ENCODE measurements at places on chromosomes 3 and 15. TPM values are rescaled to one million over a fixed set of nuclear protein-coding genes. Genes with fewer than 3 reads are reported as not detected.
A peak's percentile ranks its signal among the peaks of the same experiment; 100 is the strongest.

GRCh38 chr15:74210729-74211128 is 8.1 kb upstream of the STRA6 start:
- DNase-seq, result no peak

ROBO2 gene
- 0.14 TPM for total RNA-seq

DNA sequence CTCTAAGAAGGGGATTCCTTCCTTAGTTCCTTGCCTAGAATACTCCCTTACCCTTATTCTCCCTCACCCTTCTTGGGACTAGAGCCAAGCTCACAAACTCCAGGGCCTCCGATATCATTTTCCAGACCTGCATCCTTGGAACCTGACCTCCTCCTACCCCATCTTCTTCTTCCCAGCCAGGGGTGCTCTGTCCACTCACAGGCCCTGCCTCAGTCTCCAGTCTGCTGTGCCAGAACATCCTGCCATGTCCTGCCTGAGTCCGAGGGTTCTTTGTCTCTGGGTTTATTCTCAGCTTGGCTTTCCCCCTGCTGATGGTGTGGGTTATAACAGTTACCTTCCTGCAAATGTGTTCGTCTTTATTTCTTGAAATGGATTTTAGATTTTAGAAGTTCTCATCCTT is 59.9 kb upstream of the MCF2L2 start:
- DNase-seq, result no peak

DNA sequence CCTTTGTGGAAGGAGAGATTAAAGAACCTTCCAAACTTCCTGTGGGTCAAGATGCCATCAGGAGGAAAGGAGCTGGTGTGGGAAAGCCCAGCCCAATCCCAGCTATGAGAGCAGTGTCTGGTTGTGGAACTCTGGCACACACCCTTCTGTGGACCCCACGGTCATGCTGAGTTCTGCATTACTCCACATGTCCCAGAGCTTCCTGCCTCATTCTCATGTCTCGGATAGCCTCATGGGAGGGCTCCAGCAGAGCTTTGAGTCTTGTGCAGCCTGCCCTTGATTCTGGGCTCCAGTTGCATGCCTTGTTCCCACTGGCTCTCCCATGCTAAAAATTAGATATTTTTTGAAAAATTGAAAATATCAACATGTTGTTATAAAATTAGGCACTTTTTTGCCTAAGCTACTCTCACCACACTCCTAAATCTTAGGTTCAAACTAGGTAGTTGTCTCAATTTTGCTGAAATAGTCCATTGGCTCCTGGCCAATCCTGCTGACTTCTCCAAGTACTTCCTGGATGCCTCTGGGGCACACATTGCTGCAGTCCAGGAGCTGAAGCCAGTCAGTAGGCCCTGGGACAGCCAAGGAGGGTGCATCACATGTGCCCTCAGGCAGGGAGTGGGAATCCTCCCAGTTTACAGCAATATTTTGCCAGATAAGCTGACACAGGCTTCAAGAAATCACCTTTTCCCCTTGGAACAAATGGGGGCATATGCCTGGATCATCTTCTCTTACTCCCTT is 144.3 kb downstream of the EEFSEC start:
- DNase-seq, result no peak

- no peak for DNase-seq
Measured at GRCh38 chr15:90807074-90807785, 61.2 kb upstream of the FURIN start.

DNA sequence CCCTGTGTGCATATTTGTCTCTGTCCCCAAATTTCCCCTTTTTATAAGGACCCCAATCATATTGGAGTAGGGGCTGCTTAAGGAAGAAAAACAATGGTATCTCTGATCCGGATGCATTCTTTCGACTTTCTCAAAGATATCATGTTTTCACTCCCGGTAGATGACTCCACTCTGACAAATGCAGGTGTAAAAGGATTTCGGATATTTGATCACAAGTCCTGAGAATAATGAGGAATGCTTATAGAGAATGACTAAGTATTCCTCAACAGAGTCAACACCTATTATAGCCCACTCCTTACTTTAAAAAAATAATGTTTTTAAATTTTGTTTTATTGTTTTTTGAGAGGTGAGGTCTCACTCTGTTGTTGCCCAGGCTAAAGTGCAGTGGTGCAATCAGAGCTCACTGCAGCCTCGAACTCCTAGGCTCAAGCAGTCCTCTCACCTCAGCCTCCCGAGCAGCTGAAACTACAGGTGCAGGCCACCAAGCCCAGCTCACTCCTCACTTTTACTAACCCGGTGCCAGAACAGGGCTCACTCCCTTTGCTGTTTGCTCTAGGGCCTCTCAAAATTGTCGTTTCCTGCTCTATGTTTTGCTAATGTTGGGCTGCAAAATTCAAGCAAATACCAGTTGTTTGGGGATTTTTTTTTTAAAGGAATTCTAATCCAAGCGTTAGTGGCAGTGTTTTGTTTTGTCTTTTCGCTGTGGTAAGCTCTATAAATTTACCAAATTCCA is 24.6 kb downstream of the COL8A1 start:
- no peak for DNase-seq

- no peak for DNase-seq
Measured at GRCh38 chr3:67790043-67790442, 135.6 kb upstream of the SUCLG2 start.

DNA sequence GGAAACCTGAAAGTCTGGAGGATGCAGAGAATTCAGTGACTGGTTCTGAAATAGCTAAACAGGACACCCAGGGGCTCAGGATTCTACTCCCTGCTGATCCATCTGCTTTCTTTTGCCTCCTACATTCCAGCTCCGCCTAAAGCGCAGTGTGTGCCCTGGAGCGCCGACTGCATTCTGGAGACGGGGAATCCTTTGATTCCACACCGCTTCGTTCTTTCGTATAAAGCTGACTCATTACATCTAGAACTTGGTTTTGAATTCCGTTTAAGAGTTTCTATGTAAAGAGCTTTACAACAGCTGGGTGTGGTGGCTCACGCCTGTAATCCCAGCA is 61.8 kb downstream of the SENP2 start:
- no peak for DNase-seq

DNA sequence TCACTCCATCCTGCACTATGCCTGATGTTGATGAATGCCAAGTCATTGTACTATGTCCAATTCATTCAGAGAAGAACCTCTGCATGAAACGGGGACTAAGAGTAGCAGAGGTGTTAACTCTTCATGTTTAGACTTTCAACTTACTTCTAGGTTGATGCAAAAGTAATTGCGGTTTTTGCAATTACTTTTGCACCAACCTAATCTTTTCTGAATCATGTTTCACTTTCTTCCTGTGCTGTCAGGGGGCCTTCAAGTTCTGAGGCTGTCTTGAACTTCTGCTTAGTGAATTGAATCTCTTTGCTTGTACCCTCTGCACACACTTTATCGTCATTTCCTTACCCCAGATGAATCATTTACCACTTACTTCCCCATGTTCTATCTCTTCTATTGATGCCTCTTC is 636.2 kb downstream of the NAALADL2 start:
- DNase-seq, result no peak

THOC7 gene
- total RNA-seq, result 79.1 TPM

DNA sequence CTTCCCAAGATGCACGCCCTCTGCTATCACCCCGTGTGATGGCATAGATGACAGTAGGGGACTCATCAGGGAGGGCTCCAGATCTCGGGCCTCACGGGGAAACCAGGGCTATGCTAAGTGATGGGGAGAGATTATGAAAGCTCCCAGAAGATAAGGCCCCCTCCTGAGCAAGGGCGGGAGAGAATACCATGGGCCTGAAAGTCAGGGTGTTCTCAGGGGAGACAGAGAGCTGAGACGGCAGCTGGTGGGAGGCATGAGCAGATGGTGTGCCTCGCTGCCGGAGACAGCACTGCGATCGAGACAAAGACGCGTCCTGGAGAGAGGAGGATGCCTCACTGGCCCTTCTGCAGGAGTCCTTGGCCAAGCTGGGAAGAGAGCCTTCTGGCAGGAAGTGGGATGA is 106.5 kb upstream of the ADPGK start:
- no peak for DNase-seq

DNA sequence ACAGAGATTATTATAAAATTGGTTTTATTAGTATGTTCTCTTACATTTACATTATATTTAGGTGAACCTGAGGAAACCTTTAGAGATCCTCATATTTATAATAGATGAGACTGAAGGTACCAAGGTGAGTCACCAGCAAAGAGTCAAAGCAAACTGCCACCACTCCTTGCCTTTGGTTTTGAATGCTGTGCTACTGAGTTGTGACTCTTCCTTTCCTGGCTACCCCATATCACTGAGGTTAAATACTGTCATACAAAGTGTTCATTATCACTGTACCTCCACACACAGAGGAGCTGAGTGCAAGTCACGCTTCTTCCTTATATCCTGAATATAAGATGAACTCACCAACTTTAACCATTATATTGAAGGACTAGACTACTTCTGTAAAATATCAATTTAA is 168.2 kb downstream of the CBLB start:
- DNase-seq, result no peak

GRCh38 chr3:43017593-43018195 is 38.6 kb downstream of the GASK1A start:
- no peak for DNase-seq

EIF2B5 gene
- 32.2 TPM for total RNA-seq

DNA sequence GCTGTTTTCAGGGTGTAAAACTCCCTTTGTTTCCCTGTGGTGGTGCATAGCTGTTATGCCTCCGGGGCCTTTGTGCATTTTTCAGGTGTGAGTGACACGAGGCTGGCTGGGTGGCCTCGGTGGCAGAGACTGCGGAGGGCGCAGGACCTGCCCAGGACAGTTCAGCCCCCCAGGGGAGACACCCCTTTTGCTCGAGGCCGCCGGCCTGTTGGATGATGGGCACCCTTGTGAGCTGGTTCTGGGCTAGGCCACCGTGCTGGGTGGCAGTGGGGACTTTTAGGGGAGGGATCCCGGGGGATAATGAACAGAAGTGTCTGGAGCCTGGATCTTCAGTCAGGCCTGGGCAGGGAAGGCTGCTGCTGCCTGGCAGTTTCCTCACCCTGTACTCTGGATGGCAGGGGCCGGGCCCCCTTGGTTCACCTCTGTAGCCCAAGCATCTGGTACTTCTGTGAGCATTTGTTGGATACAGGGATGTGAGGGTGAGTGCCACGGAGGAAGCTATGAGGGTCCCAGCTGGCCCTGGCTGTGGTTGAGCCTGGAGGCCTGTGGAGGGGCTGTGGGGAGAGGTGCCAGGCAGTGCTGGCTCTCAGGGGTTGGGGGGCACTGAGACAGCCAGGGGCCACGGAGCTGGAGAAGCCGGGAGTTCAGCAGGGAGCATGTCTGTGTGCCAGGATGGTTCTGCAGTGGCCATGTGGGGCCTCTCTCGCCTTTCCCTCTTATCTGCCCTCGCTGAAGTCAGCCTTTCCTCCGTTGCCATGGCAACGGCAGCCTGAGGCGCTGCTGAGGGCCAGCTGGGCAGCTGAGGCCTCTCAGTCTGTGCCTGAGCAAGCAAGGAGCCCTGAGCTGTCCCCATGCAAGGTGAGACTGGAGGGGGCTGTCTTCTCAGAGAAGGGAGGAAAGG is 49.0 kb downstream of the KY start:
- no peak for DNase-seq

DNA sequence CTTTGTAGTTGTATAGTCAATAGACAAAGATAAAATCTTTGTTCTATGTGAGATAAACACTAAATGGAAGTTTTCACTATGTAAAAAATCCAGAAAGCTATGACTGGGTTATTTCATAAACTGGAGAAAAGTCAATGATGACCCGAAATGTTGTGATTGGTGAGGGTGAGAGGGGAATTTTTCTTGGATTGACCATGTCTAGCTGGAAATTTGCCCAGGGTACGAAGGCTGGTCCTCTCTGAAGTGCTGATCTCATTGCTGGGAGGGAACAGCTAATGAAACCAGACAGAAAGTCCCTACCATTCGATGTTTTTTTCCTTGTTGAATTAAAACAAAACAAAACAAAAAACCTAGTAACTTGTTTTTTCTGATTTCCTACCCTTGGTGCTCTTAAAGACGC is 14.3 kb downstream of the TPRG1 start:
- no peak for DNase-seq

DNA sequence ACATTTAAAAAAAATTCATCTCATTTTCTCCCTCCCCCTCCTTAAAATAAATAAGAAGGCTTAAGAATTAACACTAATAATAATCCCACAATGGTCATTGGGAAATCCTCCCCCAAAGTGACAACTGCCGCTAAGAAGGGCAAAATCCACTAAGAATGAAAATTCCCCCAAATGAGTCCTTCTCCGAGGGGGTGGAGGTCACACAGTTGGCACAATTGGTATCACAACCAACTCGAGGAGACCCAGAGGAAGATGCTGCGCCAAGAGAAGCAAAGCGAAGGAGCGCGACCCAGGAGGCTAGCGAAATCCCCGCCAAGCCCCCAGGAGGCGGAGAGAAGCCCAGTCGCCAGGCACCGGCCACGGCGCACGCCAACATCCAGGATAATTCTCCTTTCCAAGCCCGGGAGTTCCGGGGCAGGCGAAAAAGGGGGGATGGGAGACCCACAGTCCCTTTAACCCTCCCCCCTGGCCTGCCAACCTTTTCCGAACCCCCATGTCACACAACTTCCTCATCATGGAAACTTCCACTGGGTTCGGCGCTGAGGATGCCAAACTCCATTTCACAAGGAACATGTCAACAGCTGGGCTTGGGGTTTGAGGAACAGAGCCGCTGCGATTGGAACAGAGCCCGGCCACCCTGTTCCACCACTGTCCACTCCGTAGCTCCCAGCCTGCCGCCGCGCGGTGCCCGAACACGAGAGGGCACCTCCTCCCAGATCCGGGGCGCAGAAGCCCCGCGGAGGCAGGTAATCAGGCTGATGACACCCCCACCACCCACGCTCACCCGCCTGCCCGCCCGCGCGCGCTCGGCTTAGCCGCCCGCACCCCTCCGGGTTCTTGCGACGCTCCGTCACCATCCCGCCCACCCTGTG is 668 bp downstream of the THRB start:
- DNase-seq, result peak; percentile 91

MASP1 gene
- 129 TPM for total RNA-seq

MAP6D1 gene
- total RNA-seq, result 2.2 TPM

GRCh38 chr3:74537164-74537563 is 77.3 kb downstream of the CNTN3 start:
- no peak for DNase-seq

- DNase-seq, result no peak
Measured at GRCh38 chr3:63995086-63995485, 28.2 kb downstream of the PSMD6 start.

CPNE9 gene
- total RNA-seq, result not detected

WDR93 gene
- not detected for total RNA-seq

- DNase-seq, result no peak
Measured at GRCh38 chr15:56811586-56811985, 78.3 kb upstream of the ZNF280D start.

- DNase-seq, result no peak
Measured at GRCh38 chr3:154367221-154367620, 42.9 kb upstream of the DHX36 start.
